ENCODE measurements at places on chromosomes 1 and 21.

DNA sequence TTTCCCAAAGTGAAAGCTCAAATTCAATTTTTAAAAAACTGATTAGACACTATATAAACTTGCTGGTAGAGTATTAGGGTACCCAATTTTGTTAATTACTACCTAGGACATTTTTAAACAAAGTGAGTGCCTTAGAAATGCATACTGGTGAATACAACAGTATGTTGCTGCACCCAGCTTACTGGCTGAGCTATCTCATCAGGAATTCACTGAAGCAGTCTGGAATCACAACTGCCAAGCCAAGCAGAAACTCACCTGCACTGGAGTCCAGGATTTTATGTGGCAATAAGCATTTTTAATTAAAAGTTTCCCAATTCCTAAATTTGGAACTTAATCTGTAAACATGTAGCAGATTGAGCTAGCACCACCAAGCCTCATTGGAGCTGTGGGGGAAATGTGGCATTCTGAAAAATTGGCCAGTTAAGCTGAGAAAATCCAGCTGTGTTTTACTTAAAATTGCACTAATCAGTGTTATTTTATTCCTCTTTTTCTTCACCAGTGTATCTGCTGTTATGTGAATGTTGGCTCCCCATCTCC, 61.8 kb downstream of the CLEC20A start:
- no peak for DNase-seq

GRCh38 chr1:187300081-187300480, 471.3 kb downstream of the PLA2G4A start:
- DNase-seq: no peak

DNA sequence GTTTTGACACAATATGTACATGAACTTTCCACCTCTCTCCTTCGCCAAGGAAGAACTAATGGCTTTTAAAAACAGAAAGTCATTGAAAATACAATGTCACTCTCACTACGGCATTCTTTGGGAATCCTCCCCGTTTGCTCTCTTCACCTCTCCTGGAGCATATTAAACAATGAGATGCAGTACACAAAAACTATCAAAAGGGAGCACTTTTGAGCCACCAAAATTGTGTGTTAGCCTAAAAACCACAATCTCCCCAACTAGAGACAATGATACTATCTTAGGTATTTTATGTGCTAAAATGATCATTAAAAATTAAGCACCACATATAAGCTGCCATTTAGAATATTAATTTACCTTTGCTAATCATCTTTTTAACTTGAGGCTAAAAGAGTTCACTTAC, 425.5 kb downstream of the KCTD3 start:
- DNase-seq: peak; percentile 54

DNA sequence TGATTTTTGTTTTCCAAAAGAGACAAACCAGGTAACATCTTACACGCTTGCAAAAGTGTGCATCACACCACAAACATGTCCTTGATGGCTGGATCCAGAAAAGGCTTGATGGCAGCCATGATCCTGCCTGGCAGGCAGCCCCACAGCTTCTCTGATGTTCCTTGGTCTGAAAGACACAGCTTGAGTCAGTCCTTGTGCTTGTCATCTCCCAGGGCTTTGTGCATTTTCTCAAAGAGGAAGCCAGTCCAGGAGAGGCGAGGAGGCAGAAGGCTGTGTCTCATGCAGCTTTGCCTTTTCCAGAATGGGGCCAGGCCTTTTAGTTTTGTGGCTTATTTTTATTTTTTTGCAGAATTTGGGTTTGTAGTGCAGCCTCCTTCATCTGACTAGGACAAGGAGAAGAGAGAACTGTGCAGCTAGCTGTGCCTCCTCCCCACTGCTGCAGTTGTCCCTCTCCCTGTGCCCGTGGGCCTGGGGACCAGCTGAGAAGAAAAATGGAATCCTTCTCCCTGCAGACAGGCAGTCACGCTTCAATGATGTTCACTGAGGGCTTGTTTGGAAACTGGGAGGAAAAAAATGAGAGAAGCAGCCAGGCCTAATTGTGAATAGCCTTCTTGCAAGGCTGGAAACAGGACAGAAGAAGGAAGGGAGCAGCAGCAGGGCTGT, 7.4 kb downstream of the FNDC5 start:
- no peak for DNase-seq

GRCh38 chr1:150441121-150441520, 46.1 kb upstream of the TARS2 start:
- no peak for DNase-seq

DNA sequence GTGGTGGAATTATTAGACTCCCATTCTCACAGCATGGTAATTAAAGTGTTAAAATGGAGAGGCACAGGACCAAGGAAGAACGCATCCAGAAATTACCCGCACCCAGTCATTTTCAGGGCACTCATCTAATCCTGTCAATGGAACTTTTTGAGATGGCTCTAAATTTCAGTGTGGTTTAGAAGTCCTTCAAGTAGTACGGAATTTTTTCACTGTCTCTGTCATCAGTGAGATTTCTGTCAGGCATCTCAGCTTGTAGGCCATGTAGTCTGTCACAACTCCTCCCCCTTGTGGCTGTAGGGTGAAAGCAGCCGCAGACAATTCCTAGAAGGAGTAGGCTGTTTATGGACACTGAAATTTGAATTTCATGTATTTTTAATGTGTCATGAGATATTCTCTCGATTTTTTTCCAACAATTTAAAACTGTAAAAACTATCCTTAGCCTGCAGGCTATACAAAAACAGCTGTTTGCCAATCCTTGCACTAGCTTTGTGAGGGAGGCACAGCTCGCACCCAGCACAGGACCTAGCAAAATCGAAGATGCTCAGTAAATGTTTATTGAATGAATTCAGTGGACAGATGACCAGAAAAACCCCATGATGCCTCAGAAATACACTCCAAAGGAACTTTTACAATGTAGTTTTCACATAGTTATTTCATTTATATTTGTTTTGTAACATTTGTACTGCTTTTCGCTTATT, 6.6 kb upstream of the NUP133 start:
- peak; percentile 73 for DNase-seq

Data from fibroblast of upper back skin (primary cell).